ENCODE measurements at places on chromosomes 1 and 21. TPM values are rescaled to one million over a fixed set of nuclear protein-coding genes. Genes with fewer than 3 reads are reported as not detected.

Gene SLAMF6
- 30.4 TPM for total RNA-seq

Gene FAM72D
- 8.6 TPM for total RNA-seq

Gene LMX1A
- not detected for total RNA-seq

DNA sequence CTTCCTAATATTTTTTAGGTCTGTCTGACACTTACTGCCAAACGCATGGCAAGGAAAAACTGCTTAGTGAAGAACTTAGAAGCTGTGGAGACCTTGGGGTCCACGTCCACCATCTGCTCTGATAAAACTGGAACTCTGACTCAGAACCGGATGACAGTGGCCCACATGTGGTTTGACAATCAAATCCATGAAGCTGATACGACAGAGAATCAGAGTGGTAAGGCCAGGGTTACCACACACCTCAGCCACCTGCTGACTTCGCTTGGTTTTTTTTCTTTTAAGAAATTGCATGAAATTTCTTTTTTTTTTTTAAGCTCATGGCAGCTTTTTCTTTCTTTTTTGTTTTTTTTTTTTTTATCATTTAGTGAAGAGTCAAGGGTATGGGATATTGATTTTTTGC lies 17.2 kb downstream of the ATP1A1 start:
- no peak for DNase-seq

DNA sequence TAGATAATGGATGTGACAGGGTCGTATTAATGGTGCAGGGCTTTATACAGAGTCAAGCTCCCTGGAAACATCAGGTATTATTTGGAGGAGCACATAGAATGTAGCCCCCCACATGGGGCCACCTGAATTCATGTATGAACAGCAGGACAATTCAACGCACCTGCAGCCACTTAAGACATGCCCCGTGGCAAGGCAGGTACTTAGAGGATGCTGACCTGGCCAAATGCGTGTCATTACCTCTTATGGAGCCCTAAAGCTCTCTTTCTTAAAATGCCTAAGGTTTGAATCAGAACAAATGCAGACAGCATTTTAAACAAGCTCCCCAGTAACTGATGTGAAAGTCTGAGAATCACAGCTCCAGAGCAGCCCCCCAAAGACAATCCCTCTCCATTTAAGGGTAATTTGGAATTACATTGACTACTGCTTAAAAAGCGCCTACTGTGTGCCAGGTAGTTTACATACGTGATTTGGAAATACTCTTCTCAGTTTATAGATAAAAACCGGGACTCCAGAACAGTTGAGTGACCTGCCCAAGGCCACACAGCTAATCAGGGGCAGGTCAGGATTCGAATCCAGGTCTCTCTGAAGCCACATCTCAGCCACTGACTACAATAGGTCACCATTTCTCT lies 71.0 kb upstream of the KLHDC7A start:
- DNase-seq, result no peak

DNA sequence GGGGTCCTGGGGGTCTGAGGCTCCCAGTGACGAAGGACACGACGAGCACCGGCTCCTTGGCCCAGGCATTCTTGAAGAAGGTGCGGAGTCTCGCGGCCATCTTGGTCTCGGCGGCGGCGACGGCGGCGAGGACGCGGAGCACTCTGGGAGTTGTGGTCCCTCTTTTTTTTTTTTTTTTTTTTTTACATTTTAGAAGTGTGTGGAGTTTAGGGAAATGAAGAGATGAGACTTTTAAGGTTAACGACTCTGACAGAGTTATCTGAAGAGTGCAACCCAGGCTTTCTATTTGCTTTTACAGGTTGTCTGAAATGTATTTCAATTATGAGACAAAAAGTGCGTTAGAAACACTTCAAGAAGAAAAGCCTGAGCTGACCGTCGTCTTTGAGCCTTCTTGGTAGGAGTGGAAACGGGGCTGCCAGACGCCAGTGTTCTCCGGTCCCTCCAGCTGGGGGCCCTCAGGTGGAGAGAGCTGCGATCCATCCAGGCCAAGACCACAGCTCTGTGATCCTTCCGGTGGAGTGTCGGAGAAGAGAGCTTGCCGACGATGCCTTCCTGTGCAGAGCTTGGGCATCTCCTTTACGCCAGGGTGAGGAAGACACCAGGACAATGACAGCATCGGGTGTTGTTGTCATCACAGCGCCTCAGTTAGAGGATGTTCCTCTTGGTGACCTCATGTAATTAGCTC lies 9.7 kb downstream of the OR2B11 start:
- DNase-seq, result no peak

GRCh38 chr1:10692401-10693021 lies 103.9 kb downstream of the CASZ1 start:
- no peak for DNase-seq

DNA sequence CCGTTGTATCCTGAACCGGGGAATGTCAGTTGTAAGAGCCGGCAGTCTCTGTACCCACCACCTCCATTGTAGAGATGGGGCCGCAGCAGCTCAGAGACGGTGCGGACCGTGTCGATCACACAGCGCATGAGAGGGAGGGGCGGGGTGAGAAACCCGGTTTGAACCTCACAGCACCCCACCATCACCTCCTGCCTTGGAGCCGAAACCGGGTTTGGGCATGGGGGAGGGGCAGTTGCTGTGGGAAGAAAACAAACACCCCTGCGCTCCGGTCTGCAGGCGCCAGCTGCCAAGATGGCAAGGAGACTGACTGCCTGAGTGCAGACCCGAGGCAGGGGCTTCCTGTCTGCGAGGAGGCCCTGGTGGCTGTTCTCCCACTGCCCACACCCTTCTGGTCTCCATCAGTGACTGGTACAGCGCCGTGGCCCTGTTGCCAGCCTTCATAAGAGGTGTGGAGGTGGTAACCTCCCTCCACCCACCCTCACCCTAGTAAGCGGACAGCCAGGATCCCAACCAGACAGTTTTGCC lies 69.2 kb upstream of the SSBP3 start:
- no peak for DNase-seq

DNA sequence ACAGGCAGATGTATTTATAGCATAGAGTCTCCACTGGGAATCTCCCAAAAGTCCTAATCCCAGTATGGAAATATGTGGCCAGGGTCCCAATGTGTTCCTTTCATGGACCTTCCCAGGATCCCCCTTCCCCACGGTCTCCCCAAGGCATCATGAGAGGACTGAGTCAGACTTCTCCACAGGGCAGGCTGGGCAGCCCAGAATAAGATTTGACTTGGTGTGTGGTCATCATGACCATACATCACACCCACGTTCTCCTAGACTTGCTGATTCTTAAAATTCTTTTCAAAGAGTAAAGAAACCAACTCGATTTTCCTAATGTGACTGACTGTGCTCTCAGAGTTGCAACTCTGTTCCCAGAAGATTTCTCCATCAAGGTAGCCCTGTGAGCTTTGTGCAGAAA lies 93.9 kb upstream of the CD34 start:
- DNase-seq, result no peak
